ENCODE measurements at places on chromosomes 3 and 15.

DNA sequence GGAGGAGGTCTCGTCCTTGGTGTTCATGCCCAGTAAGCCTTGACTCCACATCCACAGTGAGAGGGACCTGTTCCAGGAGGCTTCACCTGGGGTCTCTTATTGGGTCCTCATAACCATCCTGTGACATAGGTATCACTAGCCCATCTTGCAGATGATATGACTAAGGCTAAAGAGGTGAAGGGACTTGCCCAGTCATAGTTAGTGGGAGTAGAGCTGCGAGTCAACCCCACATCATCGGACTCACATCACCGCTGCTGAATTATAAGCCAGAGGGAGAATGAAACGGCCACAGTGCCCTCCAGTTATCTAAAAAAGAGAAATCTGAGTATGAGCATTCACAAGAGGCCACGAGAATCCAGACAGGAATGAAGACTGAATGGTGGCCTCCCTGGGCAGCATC lies 66.0 kb downstream of the MESD start:
- DNase-seq: no peak

GRCh38 chr3:8768364-8769087 lies 887 bp downstream of the OXTR start:
- DNase-seq: peak; percentile 25

GRCh38 chr15:91863621-91864255 lies 10.2 kb downstream of the SLCO3A1 start:
- DNase-seq: no peak

DNA sequence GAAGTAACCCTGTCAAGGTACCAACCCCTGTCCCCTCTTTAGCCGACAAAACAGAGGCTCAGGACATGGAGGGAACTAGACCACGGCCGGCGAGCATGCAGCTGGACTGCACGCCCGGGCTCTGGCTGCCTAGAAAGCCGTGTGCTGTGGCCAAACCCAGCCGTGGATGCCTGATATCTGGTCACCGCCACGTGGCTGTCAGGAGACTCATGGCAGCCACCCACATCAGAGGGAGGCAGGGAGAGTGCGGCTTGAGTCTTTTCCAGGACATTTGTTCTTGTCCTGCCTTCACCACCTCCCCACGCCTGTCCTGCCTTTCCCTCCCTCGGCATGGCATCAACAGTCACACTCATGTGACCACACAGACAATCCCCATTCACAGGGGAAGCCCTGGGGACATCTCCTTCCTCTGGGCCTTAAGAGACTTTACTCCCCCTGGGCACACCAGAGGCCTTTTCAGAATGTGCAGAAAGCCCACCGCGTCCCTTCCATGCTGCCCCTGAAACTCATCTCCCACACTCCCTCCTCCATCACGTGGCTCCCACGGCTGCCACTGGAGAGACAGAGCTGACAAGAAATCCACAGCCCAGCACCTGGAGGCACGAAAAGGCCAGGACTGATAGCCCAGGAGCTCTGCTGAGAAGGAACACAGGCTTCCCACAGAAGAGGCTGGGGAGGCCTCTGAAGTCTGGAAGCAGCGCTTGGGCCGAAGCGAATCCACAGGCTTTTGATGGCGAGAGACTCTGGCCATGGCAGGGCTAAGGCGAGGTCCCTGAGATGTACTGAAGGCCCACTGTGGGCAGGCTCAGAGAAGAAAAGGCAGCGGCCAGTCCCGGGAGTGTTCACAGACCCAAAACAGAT lies 71.2 kb upstream of the IQSEC1 start:
- no peak for DNase-seq

- peak; percentile 12 for DNase-seq
Observed at GRCh38 chr3:38493031-38493430, 3.1 kb upstream of the EXOG start.

GRCh38 chr3:187025656-187026316 lies 95.5 kb downstream of the ST6GAL1 start:
- DNase-seq: no peak

- peak; percentile 98 for DNase-seq
Observed at GRCh38 chr3:194711913-194712312, 26.2 kb downstream of the FAM43A start.

- DNase-seq: no peak
Observed at GRCh38 chr3:128438488-128439072, 28.1 kb downstream of the DNAJB8 start.

DNA sequence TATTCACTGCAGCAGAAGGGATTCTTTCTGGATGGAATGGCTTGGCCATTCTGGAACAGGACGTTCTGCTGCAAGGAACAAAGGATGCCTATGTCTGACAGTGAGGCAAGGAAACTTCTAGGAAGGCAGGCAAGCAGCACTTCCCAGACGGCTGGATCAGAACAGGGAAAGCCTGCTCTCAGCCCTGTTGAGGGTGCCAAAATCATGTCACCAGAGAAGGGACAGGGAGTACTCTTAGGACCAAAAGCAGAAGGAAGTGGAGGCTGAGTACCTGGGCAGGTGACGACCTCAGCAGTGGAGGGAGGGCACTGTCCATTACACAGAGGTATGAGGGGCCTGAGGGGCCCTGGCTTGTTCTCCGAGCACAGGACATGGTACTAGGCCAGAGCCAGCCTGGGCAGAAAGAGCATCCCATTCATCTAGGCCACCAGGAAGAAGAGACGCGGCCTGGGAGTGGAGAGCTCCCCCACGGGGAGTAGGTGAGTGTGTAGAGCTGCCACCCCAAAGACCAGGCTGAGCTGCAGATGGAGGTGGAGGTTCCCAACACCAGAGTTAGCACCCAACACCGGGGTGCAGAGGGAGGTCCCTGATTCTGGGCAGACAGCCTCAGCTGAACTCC lies 9.6 kb downstream of the KLF15 start:
- no peak for DNase-seq

GRCh38 chr15:55110446-55110845 lies 86.3 kb downstream of the RSL24D1 start:
- DNase-seq: no peak

- DNase-seq: peak; percentile 69
Observed at GRCh38 chr3:131361464-131362421, 19.8 kb upstream of the NUDT16 start.

- DNase-seq: no peak
Observed at GRCh38 chr15:38046257-38047051, 112.0 kb downstream of the TMCO5A start.

DNA sequence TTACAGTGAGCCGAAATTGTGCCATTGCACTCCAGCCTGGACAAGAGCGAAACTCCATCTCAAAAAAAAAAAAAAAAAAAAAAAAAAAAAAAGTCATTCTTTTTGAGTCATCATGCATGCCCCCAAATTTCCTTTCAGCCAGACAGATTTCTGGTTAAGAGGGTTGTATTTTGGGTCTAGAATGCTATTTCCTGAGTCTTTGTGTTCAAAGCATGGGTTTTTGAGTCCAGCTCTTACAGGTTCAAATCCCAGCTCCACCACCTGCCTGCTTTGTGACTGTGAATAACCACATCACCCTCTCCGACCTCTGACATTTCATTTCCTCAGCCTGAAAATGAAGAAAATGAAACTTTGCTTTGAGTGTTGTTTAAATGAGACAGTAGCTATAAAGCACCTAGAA lies 9.3 kb upstream of the C15orf61 start:
- DNase-seq: peak; percentile 25

- DNase-seq: no peak
Observed at GRCh38 chr15:28992336-28992864, 106.6 kb downstream of the APBA2 start.

DNA sequence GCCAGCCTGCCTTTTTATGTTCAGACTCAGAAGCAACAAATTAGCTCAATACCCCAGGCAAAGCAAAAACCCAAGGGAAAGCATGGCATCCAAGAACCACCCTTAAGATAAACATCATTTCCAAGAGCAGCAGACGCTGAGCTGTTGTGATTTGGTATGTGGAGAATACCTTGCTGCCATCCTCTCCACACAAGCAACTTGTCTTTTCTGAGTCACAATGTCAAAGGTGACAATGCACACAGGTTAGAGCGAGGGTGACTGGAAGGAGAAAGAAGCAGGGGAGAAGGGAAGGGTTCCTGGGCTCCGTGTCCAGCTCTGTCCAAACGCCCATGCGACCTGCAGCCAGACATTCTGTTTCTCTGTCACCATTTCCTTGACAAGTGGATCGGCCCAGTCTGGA lies 6.0 kb downstream of the PCSK6 start:
- no peak for DNase-seq

DNA sequence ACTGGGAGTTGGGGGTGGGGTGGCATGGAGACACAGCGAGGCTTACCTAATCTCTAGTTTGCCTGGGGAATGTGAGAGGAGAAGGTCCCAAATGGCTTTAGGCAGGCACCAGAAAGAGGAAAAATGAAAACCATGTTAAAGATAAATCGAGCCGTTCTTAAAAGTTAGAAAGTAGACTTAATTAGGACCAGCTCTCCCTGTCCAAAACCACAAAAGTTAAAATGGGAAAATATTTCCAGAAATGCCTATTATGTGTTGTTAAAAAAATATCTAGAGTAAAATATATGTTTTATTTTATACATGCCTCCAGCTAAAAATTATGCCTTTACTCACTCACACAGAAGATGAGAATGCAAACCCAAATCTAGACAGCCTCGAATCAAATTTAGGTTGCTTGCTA lies 50.1 kb downstream of the LRTM1 start:
- DNase-seq: no peak

- peak; percentile 25 for DNase-seq
Observed at GRCh38 chr3:105798381-105798934, 70.4 kb downstream of the CBLB start.

GRCh38 chr3:102374863-102375634 lies 59.8 kb upstream of the ZPLD1 start:
- no peak for DNase-seq

GRCh38 chr3:160671231-160671630 lies 5.7 kb upstream of the ARL14 start:
- no peak for DNase-seq

GRCh38 chr15:36609793-36610192 lies 30.4 kb downstream of the CDIN1 start:
- DNase-seq: no peak

- no peak for DNase-seq
Observed at GRCh38 chr3:192655628-192656027, 71.7 kb downstream of the FGF12 start.

GRCh38 chr3:186164696-186165095 lies 55.8 kb upstream of the ETV5 start:
- DNase-seq: no peak

- DNase-seq: no peak
Observed at GRCh38 chr3:187719628-187720336, 17.4 kb upstream of the RTP2 start.

GRCh38 chr3:197083486-197083885 lies 53.9 kb upstream of the MELTF start:
- DNase-seq: peak; percentile 81

DNA sequence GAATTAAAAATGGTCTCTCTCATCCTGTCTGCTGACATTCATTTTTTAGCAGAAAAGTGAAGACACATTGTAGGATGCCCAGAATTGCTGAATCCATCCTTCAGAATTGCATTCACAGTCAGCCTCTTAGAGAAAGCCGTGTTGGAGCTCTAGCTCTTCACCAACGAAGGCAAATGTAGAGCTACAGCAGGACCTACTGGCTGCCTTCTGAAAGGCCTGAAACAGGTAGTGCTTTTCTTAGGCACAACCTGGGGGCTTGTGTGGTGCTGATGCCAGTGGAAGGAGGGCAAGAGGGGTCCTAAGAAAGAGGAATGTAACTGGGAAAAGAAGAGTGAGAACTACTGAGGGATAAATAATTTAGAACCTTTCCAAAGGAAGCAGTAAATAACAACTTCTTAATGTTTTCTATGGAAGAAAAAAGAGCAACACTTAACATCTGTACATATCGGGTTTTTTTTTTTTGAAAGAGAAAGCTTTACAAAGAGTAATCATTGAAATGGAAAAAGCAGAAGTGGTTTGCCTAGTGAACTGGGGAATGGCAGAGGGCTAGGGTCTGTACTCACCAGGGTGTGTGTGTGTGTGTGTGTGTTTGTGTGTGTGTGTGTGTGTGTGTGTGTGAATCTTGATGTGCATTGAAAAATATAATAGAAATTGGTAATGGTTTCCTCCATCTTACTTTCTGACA lies 297.8 kb downstream of the SATB1 start:
- DNase-seq: no peak

DNA sequence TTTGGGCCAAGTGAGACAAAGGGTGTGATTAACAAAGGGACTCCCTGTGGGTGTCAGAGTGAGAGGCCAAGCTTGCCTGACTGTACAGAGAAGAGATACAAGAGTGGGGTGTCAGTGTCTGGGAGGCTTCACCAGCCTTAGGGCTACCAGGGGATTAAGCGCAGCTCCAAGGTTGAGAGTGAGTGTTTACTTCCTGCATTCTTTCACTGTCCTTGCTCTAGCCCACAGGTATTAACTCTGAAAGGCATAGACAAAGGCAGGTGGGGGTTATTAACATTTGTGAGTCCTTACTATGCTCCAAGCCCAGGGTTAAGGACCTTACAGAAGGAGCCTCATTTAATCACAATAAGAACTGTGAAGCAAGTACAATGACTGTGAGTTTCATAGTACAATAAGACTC lies 107.6 kb downstream of the IL20RB start:
- no peak for DNase-seq

GRCh38 chr15:83855956-83856355 lies 202.0 kb downstream of the ADAMTSL3 start:
- no peak for DNase-seq

DNA sequence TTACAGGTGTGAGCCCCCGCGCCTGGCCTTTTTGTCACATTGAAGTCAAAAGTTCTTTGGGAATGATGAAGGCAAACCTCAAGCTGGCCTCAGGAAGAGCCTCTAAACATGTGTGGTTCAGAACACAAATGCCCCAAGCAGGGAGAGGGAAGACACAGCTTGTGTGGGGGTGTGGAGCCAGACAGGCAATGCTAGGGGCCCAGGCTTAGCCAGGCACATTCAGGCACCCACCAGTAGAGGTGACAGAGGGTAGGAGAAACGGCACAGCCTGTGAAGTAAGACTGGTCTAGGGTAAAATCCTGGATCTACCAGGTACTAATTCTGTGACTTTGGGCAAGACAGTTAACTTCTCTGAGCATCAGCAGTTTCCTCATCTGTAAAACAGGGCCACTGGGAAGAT lies 3.5 kb downstream of the HDC start:
- no peak for DNase-seq

DNA sequence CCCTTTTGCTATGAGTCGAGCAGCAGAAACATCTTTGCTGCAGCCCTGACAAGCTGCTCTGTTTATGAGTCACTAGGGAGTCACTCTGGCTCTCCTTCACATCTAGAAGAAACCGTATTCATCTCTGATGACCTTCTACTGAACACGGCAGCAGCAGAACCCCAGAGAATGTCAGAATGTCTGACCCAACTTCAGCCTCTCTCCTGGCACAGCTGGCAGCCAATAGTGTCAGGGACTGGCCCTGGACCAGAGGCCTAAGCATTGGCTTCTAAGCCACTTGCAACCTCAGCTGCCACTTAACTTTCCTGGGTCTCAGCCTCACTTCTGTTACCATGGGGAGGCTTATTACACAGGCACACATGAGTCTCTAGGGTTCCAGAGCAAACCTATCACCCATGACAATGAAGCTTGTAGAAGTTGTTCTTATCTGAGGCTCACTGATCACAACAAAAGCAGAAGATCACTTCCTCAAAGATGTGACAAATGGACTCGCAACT lies 184.1 kb upstream of the TLE3 start:
- peak; percentile 50 for DNase-seq
